Nephron progenitor cell (in vitro differentiated cells): ENCODE measurements at places on chromosomes 6 and 20.

GRCh38 chr6:42197555-42198362 is 3.0 kb upstream of the GUCA1B start:
- DNase-seq = no peak

DNA sequence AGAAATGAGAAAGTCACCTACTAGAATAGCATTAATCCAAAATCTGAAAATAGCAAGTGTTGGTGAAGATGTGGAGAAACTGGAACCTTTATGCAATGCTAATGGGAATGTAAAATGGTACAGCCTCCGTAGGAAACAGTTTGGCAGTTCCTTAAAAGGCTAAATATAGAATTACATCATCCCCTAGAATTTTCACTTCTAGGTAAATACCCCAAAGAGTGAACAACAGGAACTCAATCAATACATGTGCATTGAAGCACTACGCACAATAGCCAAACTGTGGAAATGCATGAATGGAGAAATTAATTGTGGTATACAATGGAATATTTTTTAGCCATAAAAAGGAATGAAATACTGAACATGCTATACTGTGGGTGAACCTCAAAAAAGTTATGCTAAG is 982.0 kb upstream of the FLRT3 start:
- DNase-seq = no peak

DNA sequence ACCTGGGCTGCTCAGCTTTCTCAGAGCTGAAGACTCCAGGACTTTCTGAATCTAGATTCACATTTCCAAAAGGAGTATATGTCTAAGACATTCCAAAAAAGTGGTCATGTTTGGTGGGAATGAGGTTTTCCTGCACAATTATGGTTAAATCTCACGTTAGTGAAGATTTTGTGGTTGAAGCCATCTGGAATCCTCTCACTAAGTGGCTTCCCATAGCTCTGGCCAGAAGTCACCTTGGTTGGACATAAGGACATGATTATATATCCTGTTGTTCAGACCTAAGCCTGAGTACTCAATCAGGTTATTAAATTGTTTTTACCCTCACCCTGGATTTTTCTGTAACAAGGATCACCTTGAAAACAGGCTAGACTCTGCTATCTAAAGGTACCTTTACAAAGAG is 176.1 kb upstream of the PLN start:
- DNase-seq = no peak

- no peak for DNase-seq
Observed at GRCh38 chr6:108596956-108597355, 36.2 kb downstream of the FOXO3 start.

- no peak for DNase-seq
Observed at GRCh38 chr20:47156301-47157137, 200.0 kb downstream of the ZMYND8 start.

GRCh38 chr20:2694008-2694471 is 1.5 kb downstream of the EBF4 start:
- peak; percentile 49 for DNase-seq
